ENCODE measurements at places on chromosomes 1 and 21.

GRCh38 chr1:208185801-208186231 is 58.4 kb downstream of the PLXNA2 start:
- no peak for DNase-seq

DNA sequence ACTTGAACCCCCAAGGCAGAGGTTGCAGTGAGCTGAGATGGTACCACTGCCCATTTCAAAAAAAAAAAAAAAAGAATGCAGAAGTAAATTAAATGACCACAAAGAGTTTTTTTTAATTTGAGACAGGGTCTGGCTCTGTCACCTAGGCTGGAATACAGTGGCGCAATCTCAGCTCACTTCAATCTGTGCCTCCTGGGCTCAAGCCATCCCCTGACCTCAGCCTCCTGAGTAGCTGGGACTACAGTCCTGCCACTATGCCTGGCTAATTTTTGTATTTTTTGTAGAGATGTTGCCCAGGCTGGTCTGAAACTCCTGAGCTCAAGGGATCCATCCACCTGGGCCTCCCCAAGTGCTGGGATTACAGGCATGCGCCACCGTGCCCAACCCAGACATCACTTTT is 20.2 kb upstream of the GPR157 start:
- DNase-seq: no peak

DNA sequence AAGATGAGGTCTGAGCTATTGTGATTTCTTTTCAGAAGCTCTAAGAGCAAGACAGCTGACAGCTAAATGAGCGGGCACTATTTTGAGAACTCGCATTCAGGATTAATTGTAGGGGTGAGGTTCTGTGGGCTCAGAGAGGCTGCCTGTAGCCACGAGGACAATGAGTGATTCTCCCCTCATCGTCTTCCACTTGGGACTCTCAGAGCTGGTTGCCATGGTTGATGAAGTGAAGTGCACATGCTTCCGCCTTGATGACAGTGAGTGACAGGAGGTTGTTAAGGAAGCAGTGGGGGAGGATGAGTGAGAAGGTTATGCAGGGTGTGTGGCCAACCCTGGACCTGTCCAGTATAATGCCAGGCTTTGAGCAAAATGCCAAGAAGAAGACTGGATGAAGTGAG is 341.7 kb downstream of the PCP4 start:
- no peak for DNase-seq

DNA sequence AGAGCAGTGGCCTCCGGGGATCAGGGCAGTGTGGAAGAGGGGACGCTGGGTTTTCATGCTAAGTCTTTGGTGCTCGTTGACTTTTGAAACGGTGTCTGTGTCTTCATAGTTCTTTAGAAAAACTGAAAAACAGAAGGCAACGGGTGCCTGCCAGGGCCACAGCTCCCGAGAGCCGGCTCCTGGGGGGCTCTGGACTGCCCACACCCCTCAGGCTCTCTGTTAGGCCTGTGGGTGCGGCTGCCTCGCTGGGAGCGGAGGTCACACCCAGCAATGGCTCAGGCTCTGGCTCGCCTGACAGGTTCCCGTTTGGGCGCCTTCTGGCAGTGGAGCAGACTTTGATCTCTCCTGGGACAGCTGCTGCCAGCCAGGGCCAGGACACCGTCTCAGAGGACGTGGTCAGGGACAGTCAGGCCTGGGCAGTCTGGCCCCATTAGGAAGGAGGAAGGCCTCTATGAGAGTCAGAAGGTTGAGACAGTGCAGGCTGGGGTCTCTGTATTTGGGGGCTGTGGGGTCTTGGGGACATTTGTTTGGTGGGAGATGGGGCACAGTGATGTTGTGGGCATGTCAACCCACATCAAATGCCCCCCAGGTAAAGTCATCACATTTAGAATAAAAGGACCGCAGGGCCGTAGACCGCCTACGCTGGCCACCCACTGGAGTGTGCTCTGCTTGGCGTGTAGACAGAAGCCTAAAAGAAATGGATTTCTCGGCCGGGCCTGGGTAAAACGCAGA is 5.6 kb downstream of the ARHGEF16 start:
- DNase-seq: no peak

DNA sequence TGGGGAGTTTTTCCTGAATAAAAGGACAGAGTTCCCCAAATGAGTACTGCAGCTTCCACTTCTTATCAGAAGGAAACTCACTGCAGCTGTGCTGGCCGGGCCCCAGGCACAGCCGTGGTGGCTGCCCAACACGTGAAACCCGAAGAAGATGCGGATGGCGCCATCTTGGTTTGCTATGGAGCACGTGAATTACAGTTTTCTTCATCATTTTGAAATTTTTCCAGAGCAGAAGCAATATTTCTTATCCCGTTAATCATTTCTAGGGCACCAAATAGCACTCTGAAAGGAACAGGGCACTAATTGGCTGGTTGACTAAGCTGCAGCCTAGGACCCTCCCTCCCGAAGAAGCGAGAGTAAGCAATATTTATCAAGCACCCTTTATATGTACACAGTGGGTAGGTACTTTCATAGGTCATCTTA is 63.2 kb upstream of the EPS8L3 start:
- DNase-seq: no peak

- no peak for DNase-seq
Observed at GRCh38 chr1:159958719-159959380, 4.8 kb upstream of the SLAMF9 start.

GRCh38 chr1:34396042-34396441 is 219.3 kb downstream of the C1orf94 start:
- DNase-seq: no peak

- no peak for DNase-seq
Observed at GRCh38 chr1:20693623-20694022, 24.2 kb downstream of the KIF17 start.

DNA sequence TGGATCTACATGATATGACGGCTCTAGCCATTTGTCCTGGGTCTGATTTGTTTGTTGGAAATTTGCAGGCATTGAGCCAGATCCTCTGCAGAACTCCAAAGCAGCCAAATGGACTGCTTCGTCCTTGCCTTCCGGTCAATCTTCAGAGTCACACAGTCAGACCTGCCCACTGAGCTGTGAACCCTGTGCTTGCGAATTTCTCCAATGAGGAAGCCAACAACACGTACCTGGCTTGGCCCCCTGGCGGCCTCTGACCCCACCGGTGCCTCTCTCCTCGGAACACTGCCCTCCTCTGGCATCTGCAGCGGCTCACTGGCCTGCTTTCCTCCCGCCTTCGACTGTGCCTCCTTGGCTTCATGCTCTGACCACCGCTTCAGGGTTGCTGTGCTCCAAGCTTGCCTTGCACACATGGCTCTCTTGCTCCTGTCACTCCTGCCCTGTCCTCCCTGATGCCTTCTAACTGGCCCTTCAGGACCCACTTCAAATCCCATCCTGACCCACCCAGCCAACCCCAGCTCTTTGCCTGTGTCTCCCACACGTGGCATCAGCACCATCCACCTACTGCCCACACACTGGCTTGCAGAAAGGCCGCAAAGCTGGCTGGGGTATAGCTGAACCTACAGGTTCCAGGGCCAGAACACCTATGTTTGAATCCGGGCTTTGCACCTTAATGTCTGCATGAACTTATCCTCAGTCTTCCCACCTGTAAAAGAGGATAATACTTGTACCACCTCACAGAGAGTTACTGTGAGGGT is 128.2 kb downstream of the KCNN3 start:
- DNase-seq: no peak

- DNase-seq: no peak
Observed at GRCh38 chr1:32998997-32999396, 34.4 kb upstream of the RNF19B start.

GRCh38 chr21:46329796-46330195 is 5.8 kb downstream of the PCNT start:
- DNase-seq: no peak

DNA sequence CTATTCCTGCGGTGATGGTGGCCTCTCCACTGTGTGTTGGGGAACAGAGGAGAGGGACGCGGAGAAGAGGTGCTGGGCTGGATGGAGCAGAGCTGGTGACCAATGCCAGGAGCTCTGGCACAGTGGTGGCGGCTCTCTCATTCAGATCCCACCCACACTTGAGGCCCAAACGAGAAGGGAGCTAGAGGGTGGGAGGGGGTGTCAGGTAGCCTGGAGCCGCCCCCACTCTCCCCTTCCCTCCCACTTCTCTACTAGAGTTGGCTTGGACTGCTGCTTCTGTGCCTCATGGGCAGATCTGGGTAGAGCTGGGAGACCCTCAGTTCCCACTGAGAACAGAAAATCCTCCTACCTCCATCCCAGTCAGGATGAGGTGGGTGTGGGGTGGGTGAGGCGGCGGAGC is 3.5 kb downstream of the TTC39A start:
- no peak for DNase-seq
